ENCODE measurements at places on chromosomes 3 and 15.

- DNase-seq, result no peak
These were observed 19.6 kb upstream of the MITF start for GRCh38 chr3:69719587-69720122.

- no peak for DNase-seq
These were observed 597.9 kb downstream of the PDCD6IP start for GRCh38 chr3:34396288-34396687.

DNA sequence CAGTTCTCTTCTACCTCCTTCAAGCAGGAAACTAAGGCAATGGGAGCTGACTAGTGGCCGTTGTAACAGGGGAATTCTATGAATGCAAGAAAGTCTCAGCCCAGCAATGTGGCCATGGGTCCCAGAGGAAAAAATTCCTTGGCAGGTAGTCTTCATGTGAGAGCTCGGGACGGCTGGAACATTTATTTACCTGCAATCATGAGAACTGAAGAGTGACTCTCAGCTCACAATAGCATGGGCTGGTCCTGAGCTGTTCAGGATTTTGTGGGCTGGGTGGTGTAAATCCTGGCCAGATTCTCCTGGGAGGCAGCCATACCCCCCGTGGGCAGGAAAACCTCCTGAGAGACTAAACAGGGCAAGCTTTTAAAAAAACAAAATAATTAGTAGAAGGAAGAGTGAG is 330.3 kb upstream of the CTNNB1 start:
- DNase-seq, result no peak

DNA sequence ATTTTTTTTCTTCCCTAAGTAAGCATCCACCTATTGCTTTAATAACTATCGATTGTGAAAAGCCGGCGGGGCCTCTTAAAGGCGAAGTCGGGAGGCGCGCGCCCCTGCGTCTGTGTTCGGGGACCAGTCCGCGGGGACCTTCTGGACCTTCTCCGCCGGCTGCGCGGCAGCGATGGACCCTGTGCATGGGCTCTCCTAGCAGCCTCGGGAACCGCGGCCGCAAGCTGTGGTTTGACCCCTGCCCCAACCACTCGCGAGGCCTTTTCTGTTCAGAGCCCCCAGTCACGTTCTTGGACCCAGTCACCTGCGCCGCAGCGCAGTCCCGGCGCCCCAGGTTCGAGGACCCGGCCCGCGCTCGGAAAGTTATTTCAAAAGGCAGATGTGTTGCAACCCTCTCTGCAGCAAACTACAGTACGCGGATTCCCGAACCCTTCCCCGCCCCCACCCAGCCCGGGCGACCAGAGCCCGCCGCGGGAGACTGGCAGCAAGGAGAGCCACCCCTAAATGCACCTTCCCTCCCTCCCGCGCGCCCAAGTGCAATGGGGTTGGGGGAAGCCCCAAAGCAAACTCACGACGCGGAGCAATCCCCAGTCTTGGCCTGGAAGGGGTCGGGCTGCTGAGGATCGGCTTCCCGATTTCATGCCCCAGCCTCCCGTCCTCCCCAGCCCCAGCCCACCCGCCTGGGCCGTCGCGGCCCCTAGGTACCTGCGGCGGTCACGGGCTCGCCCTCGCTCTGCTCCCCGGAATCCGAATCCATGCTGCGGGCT is 684 bp downstream of the TNFAIP8L3 start:
- no peak for DNase-seq

DNA sequence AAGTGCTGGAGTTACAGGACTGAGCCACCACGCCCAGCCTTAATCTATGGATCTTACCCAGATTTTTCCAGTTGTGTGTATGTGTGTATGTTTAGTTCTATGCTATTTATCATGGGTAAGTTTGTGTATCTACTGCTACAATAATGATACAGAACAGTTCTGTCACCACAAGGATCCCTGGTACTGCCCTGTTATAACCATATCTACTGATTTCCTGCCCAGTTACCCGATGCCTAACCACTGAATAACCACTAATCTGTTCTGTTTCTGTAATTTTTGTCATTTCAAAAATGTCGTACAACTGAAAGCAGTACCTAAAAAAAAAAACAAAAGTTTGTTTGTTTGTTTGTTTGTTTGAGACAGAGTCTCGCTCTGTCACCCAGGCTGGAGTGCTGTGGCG is 123.7 kb upstream of the RAP2B start:
- no peak for DNase-seq

DNA sequence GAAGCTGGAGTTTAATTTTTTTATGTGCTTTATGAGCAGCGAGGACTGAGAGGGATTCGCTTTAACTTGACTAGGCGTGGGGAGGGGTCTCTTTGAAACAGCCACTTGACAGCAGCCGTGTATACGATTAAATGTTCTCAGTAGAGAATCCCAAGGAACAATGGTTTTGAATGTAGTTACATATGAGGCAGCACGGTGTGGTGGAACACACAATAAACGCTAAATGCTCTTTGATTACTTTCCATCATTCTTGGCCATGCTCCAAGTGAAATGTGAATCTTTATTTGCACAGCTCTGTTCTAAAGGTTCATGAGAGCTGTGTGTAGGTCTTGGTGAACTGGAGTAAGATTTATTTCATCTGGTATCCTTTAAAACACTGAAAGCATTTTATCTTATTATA is 251.4 kb upstream of the TGFBR2 start:
- DNase-seq, result peak; percentile 92

DNA sequence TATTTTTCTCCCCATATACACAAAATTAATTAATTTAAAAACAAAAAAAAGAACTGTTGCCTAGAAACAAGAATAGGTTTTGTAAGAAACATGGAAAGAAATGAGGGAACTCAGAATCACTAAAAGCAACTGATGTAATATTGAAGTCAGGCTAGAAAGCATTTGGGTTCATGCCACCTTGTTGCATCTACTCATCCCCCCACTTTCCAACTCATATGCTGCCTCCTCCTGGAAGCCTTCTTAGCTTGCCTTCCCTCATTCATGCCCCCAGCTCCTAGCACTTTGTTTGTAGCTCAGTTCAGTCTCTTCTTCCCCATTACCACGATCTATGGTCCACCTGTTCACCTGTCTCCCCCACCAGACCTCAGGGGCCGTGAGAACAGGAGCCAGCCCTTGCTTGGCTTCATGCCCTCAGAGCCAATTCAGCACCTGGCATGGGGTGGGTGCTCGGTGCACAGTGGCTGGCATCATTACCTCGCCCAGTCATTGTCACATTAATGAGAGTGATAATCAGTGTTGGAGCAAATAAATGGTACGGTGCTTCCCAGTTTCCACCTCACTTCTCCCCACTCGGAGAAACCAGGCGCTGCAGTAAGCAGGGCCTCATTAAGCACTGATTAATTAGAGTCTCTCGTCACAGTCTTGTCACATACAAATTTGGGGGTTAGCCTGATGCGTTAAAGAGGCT is 62.4 kb upstream of the SLC6A1 start:
- no peak for DNase-seq

DNA sequence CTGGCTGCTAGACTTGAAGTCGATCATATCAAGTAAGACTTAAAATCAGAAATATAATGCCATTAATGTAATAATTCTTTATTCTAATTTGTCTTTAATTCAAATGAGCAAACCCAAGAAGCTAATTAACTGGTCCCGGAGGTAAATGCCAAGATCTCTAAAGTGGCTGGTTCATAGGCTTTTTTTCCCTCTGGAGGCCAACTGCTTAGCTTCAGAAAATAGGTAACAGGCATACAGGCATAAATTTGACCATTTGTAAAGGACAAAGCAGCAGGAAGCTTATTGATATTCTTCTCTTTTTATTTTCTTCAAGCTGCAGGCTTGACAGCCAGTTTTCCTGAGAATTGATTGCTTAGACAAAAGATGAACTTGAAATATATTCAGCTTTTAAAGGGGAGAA is 158.6 kb upstream of the RAP2B start:
- no peak for DNase-seq
